PC-9 (cell line): ENCODE measurements at places on chromosomes 12 and 14. TPM values are rescaled to one million over a fixed set of nuclear protein-coding genes. Genes with fewer than 3 reads are reported as not detected.

DNA sequence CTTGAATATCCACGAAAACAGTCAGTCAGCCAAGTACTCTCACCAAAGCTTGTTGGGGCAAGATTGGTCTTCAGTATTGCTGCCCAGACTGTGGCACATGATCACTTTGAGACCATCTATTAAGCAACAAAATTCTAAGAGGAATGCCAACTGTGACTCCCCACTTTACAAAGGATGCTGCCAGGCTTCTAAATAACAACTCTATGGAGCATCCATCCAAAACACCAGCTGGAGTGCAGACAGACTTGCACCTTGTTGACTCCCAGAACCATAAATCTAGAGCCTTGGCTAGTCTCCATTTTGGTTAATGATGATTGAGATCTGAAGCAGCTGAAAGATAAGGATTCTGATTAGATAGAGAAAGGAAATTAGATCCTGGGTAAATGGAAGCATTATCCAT lies 132.8 kb downstream of the DIO2 start:
- H3K36me3 ChIP-seq: no peaks in the 10 kb centered on the region
- no peak overlapping the region for H3K27ac ChIP-seq
- no peaks in the 10 kb centered on the region for H3K4me1 ChIP-seq
- H3K27me3 ChIP-seq: no peaks in the 10 kb centered on the region

DNA sequence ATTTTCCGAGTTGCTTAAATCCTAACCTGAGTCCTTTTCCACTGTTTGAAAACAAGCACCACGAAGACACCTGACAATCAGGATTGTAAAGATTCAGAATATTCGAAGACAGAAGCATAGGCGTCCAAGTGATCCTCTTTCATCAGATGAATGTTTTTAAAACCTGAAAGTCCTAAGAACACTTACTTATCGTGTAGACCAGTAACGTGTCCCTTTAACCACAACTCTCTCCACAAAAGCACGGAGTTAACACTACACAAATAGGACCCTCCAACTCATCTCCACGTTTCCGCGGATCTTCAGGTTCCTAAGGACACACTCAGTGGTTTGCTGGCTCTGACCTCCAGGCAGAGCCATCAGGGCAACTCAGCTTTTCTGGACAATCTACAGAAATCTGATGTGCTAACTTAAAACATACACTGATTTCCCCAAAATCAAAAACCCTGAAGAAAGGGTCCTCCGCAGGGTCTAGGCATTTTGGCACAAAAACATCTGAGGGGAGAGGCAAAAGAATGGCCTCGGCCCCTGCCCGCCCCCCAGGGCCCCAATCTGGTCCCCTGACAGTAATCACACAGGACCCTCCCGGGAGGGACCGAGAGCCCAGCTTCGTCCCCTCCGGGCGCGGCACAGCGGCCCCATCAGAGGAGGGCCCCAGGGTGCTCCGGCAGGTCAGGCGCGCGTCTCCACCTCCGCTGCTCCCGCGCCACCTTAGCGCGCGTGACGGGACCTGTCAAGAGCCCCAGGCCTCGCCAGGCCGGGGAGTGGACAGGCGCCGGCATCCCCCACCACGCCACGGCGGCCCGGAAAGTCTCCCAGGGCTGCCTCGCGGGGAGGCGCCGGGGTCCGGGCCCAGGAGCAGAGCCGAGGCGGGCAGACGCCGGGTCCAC lies 925 bp downstream of the DICER1 start:
- peak overlapping the region; percentile 88 for H3K4me3 ChIP-seq
- H3K27ac ChIP-seq: 0 out of 2 replicates have a peak overlapping the region, but pooled peaks have one; percentile 44
- H3K27me3 ChIP-seq: no peaks in the 10 kb centered on the region
- H3K4me1 ChIP-seq: peaks cover 8% of the 10 kb centered on the region; the same call in 1 of the 2 replicates
- no peaks in the 10 kb centered on the region for H3K36me3 ChIP-seq

- H3K27me3 ChIP-seq: peaks cover 61% of the 10 kb centered on the region
- no peak for DNase-seq
- no peak overlapping the region for H3K4me3 ChIP-seq
- H3K27ac ChIP-seq: no peak overlapping the region
- H3K4me1 ChIP-seq: no peaks in the 10 kb centered on the region
- H3K36me3 ChIP-seq: no peaks in the 10 kb centered on the region
Observed at GRCh38 chr14:77979666-77980351, 179.9 kb downstream of the ADCK1 start.

- H3K4me3 ChIP-seq: no peak overlapping the region
- DNase-seq: no peak
- H3K27ac ChIP-seq: no peak overlapping the region
Observed at GRCh38 chr14:23297611-23298277, 4.9 kb downstream of the PPP1R3E start.

DNA sequence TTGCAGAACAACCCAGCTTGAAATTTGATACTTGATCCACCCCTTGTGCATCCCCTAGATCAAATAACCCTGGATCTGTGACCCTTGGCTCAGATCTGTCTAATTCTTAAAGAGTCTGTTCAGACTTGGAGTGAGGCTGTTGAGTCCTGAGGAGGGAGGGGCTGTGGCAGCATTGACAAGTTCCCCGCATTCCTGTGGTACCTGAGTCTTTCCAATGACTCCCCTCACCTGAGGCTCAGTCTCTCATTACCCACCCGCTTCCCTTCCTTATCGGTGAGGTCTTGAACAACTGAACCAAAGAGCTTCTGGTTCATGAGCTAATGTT lies 16.1 kb upstream of the HDAC7 start:
- H3K27ac ChIP-seq: peak overlapping the region; percentile 65
- no peaks in the 10 kb centered on the region for H3K27me3 ChIP-seq
- H3K4me1 ChIP-seq: peaks cover 35% of the 10 kb centered on the region
- peak; percentile 78 for DNase-seq
- no peak overlapping the region; the same call in 1 of the 2 replicates for H3K4me3 ChIP-seq

LPAR5 gene
- total RNA-seq: 14.2 and 14.8 TPM in 2 replicates
